ENCODE measurements at places on chromosomes 7 and 10.

GRCh38 chr7:111255576-111255975, 164.6 kb downstream of the LRRN3 start:
- no peak for DNase-seq

GRCh38 chr7:153070141-153070540, 310.6 kb downstream of the ACTR3B start:
- no peak for DNase-seq

DNA sequence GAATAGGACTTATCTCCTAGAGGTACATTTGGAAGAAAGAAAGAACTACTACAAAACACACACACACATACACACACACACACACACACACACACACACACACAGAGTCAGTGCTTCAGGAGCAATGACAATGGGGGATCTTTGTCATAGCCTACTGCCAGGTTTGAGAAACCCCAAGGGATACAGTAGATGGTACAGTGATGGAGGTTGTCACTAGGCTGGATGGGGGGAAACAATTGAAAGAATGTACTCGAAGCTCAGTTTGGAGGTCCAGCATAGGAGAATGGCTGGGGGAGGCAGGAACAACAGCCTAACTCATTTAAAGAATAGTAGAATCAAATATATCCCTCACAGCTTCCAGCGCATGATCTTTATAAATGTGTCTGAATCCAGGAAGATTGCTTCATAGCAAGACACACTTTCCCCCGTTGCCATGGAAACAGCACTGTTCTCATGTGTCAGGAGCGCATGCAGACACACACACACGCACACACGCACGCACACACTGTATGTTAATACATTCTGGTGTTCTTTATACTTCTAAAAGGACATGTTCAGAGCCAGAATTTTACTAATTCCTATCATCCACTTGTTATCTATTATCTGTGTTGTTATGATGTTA, 32.6 kb upstream of the ZNRF2 start:
- no peak for DNase-seq

GRCh38 chr7:553636-554111, 34.0 kb upstream of the PDGFA start:
- no peak for DNase-seq

DNA sequence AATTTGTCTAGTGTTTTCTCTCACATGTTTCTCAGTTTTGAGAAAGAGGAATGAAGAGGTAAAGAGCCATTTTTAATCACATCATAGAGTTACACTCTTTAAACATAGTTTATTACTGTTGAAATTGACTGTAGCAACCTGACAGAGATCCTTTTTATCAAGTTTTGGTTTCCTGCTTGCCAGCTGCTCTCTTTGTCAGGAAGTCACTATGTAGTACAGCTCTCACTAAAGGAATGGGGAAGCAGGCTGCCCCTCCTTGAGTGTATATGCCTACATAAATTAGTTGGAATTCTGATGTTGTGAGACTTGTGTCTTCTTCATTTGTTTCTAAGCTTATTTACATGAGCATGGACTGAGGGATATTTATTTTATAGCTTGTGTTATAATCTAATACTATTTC, 1274.0 kb upstream of the CELF2 start:
- no peak for DNase-seq

DNA sequence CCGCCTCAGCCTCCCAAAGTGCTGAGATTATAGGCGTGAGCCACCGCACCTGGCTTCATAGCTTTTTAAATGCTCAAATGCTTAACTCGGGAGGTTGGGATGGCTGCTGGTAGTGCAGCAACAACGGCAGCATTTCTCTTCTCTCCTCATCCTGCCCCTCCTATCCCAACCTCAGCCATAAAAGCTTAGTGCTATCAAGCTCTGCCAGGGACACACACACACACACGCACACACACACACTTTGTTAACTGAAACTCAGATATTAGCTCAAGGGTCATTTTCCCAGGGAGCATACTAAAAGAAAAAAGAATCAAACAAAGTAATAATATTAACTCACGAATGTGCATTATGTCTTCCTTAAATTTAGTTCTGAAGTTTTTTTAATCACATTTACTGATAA, 63.0 kb upstream of the HPS1 start:
- DNase-seq: no peak

- no peak for DNase-seq
These were observed 254.3 kb upstream of the NPVF start for GRCh38 chr7:25482631-25483030.

- no peak for DNase-seq
These were observed 164.0 kb downstream of the SLC25A13 start for GRCh38 chr7:96157856-96158255.

- DNase-seq: no peak
These were observed 55.5 kb downstream of the BBS9 start for GRCh38 chr7:33184828-33185227.

DNA sequence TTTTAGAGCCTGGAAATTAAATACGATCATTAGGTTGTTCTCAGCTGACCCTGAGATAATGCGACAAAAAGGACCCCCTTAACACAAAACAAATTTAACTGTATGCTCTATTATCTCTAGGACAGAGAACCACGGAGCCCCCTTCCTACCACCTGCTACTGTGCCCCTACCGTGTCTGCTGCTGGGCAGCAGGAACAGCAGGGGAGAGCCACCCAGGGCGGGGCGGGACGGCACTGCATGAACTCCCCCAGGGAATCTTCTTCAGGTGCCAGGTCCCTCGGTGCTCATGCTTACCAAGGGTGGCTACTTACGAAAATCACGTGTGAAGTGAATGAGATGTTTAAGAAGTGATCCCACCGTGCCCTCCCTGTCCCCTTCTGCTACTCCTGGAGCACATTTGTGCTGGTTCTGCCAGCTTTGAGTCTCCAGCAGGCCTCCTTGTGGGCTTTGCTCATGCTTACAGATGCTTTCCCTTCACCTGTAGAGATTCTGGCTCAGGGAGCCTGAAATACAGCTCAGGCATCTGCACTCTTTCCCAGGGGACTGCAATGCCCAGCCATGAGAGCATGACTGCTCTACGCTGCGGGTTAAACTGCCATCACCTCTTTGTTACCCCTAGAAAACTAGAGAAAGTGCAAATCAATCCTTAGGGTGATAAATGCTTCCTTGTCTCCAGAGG, 59.9 kb downstream of the MRPL32 start:
- DNase-seq: no peak

DNA sequence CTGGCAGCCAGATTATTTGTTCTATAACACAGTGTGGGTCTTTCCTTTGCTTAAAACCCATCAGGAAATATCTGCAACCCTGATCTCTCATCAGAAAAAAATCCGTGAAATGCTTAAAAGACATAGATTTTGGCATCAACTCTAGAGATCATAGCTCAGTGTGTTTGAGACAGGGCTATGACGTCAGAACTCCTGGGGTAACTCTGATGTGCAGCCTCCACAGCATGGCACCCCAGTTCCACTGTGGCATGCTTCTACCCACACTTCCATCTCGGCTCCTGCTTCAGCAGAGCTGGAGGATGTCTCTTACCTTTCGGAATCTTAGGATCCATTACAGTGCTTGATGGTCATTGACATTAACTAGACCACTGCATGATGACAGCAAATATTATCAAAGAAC, 205.7 kb downstream of the LHFPL3 start:
- no peak for DNase-seq

Data from NCI-H2107 (cell line).